ENCODE measurements at places on chromosomes 4 and X.

DNA sequence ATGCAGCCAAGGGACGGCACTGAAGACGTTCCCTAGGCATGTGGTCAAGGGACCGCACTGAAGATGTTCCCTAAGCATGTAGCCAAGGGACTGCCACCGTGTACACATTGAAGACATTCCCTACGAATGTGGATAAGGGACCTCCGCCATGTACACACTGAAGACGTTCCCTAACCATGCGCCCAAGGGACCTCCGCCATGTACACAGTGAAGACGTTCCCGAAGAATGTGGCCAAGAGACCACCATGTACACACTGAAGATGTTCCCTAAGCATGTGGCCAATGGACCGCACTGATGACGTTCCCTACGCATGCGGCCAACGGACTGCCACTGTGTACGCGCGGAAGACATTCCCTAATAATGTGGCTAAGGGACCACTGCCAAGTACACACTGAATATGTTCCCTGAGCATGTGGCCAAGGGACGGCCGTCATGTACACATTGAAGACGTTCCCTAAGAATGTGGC, 48.4 kb downstream of the DHRSX start:
- DNase-seq: no peak

DNA sequence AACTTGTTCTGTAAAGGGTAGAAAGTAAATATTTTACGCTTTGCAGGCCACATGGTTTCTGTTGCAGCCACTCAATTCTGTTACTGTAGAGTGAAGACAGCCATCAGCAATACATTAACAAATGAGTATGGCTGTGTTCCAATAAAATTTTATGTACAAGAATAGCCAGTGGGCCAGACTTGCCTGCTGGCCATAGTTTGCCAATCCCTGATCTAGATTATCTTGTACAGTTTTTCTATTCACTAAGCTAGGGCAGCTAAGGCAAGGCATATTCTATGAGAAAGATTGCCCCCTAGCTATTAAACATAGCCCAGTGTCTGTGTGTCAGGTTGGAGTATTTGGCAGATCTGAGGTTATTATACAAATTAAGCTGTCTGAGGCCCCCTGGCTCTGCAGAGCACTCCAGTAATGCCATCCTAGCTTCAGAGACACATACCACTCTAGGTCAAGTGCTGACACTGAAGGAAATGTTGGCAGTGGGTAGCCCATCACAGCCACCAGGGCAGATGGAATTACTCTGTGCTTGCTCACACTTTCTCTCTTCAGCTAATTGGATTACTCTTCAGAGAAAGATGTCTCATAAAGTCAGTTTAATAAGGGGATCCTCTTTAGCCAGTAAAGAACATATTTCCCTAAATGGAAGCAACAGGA, 40.7 kb downstream of the MTTP start:
- DNase-seq: no peak

DNA sequence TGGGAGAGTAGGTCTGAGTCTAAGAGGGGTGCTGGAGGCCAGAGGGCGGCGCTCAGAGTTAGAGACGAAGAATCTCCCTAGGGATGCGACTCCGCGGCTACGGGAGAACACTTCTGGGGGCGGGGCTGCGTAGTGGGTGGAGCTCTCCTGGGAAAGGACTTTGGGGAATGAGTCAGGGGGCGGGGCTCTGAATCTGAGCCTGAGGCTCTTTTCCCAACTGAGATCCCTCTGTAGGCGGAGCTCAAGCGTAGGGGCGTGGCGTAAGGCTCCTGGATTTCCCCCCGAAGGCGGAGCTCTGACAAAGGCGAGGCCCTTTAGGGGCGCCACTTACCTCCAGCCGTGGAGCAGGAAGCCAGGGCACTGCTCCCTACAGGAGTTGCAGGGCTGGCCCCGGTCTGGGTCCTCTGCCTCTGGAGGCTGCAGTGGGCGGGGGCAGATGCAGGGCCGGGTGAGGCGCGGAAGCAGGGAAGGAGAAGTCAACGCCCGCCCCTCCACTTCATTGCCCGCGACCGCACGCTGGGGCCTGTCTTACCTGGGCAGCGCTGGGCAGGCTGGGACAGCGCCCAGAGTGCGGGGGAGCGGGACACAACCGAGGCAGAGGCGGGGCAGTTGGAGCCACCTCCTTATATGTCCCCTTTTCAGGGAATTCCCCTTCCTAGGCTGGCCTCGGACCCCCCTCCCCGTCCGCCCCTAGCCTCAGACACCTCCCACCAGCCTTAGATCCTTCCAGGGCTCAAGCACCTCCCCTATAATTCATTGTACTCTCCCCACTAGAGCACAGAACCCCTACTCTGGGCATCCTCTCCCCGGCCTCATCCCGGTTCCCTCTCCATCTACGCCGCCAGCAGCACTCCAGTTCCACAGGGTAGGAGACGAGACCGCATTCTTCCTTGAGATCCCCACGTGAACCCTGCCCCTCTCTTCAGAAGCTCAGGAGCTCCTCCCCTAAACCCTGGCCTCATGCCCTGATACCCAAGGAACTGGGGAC, 1.6 kb downstream of the PRICKLE3 start:
- DNase-seq: peak; percentile 94

GRCh38 chrX:2901367-2902036, 27.6 kb downstream of the ARSD start:
- DNase-seq: peak; percentile 21

DNA sequence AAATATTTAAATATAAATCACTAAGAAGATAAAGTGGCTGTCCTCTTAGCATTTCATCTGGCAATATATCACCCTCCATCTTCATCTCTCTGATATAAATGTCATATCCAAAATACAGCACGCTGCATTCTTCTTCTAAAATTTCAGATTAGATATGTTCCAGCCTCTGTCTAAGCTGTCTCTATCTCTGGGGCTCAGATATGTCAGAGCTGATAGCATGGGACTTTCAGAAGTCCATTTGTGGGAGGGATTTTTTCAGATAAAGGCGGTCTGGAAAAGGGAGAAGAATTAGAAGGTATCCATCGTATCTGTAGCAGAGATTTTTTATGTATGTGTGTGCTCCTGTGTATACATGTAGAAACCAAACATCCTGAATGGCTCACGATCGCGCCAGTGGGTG, 25.0 kb upstream of the CD38 start:
- DNase-seq: no peak

GRCh38 chr4:176321589-176321988, 1.8 kb downstream of the SPCS3 start:
- DNase-seq: no peak

- DNase-seq: peak; percentile 90
Observed at GRCh38 chr4:2936773-2937145, 26.4 kb downstream of the NOP14 start.

- no peak for DNase-seq
Observed at GRCh38 chr4:159023741-159024140, 79.1 kb upstream of the RAPGEF2 start.

DNA sequence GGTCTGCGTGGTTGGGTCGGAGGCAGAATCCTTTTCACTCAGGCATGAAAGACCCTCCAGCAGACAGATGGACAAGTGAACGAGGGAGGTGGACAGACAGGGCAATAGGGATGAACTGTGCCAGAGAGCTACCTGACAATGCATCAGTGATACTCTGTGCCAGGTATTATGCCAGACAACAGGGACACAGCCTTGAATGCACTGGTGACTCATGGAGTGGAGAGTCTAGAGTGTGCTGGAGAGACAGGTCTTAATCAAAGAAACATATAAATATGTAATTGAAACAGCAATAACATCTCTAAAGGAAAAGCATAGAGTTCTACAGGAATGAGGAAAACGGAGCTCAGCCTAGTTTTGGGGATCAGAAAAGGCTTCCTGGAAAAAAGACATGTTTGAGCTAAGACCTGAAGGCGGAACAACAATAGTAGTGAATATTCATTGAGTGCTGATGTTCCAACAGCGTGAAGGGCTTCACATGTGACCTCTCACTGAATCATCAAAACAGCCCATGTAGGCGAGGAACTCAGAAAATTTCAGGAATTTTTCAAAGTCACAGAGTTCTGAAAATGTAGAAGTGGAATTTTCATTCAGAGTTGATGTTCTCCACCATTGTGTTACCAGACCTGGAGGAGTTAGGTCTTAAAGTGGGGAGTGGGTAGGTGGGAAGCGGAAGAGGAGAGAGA, 20.0 kb upstream of the FGFBP2 start:
- peak; percentile 72 for DNase-seq

GRCh38 chr4:114021451-114021850, 42.0 kb upstream of the ARSJ start:
- DNase-seq: no peak

DNA sequence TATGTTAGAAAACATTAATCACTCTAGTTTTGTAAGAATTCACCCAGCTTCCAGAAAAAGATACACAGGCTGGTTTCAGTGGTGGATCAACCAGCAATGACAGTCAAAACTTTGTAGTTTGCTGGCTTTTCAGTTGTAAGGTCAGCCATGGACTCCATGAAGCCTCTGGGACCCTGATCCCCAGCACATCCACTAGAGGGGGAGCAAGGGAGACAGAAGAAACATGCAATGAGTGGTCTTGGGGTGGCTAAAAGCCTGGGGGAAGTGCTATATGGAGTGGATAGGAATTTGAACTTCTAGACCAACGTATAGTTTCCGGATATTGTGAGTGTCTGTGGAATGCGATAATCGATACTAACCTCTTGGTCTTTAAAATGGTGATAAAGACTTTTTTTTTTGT, 72.7 kb downstream of the AFF2 start:
- DNase-seq: no peak

Data from kidney tubule cell (primary cell).